ENCODE measurements at places on chromosomes 11 and 22.

DNA sequence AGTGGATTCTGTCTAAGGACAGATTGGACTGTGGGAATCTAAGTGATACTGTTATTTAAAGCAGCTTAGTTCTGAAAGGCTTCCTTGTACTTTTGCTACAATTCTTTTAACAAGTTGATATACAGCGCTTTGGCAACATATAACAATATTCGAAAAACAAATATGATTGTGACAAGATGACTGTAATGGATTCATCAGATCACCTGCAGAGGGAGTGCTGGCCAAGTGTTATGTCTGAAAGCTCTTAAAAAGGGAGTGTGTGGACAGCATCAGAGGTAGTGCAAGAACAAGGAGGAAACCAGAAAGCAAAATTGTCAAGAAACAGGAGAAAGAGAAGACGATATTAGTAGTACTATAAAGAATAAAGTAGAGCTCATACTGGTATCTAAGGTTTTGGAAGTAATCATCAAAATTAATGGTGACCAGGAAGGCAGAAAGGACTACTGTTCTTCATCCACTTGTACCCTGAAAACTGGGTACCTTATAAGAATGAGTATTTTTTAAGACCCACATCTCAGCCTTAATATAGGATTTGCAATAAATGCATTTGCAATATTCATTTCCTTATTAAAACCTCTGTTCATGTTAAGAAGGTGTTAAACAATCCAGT, 1112.0 kb upstream of the CCDC90B start:
- DNase-seq, result no peak

- no peak for DNase-seq
Measured at GRCh38 chr11:9004183-9004926, 554 bp upstream of the NRIP3 start.

DNA sequence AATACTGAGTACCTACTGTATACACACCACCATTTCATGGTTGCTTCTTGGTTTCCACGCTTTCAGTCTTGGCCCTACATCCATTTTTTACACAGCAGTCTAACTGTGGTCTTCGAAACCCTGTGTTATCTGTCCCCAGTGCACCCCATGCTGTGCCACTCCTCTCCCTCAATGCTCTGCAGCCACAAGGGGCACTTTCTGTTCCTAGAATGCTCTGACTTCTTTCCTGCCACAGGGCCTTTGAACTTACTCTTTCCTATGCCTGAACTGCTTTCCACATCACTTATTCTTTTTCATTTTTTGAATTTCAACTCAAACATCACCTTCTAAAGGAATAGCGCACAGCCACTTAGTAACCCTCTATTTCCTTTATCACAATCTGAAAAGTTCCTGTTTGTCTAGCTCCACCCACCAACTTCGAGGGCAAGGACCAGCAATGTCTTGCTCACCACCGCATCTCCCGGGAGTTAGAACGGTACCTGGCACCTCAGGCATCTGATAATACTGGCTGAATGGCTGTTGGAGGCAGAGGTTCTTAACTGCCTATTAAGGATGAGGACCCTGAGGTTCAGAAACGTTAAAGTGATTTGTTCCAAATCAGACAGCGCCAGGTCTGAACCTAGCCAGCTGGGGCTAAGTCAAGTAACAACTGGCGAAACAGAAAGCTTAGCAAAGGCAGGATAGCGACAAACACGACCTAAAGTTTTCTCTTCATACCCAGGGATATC, 568 bp downstream of the ALG8 start:
- DNase-seq, result no peak

GRCh38 chr22:38754751-38755154, 1.0 kb downstream of the SUN2 start:
- DNase-seq, result no peak

- no peak for DNase-seq
Measured at GRCh38 chr22:47195156-47195483, 432.7 kb downstream of the TBC1D22A start.

GRCh38 chr11:107301878-107302277, 155.7 kb downstream of the CWF19L2 start:
- no peak for DNase-seq

DNA sequence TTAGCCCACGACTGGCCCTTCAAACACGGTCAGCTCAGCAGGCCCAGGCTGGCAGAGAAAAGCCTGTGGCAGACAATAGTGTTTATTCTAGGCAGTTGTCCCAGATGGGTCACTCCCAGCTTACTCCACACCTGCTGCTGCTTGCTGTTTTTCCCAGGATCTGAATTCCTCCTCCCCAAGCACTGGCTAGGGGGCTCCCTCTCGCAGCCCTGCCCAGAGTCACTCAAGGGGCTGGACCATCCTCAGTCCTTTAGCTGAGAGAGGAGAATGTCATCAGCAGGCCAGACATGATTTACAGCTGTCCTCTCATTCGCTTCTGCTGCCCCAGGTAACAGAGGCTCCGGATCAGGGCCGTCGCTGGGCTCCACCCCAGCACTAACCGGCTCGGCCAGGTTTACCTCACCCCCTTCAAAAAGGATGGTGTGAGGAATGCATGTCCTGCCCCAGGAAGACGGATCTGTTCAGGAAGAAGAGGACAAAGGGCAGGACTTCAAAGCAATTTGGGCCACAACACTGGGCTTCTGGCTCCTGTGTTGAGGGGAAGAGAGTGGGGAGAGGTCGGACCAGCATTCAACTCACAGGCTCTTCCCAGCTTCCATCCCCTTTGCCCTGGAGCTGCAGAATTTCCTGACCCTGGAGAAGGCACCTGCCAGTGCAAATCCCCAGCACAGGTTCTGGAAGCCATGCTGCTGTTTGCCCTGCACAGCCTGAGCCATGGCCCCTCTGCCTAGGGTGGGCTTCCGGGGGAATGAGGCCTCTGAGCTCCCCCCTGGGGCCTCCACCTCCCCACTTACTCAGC, 59.7 kb upstream of the BARX2 start:
- no peak for DNase-seq

- DNase-seq, result no peak
Measured at GRCh38 chr11:12321217-12321937, 56.0 kb upstream of the PARVA start.

DNA sequence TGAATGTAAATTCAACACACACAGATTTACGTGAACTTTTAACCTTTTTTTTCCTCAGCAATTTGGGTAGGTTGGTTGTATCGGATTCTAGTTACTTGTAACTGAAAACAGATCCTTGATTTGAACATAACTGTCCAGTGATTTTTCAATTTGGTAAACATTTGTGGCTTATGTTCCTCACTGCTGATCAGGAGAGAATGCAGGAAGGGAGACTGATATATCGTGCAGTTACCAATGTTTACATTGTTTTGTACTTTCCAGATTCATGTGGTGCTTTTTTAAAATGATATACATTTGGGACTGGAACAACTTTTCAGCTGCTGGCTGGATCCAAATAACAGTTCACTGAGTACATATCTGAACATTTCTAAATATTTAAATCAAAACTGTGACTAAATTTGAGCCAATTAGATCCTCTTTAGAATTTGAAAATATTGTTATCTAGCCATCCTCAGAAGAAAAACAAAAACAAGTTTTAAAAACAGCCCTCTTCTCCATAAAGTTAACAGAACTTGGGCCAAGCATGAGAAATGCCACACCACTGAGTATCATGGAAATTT, 84.3 kb upstream of the MTMR2 start:
- no peak for DNase-seq

DNA sequence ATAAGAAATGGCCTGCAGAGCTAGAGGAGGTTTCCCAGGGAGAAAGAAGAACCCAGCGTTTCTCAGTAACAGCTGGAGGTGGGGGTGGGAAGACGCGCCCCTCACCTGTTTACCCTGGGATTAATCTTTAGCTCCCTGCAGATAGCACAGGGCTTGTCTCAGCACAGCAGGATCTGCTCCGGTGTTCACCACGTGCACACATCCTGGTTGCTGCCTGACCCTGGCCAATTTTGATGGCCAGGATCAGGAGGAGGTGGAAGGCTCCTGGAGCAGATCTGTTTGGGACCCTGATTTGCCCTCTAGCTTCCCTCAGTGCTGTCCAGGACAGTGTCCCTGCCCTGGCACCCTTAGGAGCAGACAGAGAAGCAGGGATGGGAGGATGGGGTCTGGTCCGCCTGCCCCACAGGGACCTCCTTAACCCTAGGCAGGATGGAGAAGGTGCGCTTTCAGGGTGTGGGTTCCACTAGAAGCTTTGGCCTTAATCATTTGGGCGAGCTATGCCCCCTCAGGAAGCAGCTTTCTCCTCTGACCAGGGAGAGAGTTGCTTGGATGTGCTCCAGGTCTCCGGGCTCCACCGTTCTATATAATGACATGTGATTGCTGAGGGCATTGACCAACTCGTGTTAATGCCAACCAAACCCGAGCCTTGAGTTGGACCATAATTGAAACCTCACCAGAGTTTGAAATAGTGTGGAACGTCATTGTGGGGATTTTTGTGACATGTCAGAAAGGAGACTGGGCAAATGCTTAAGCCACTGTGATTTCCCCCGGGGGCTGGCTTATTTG, 19.3 kb downstream of the UPB1 start:
- DNase-seq, result no peak

GRCh38 chr11:46511342-46511741, 82.5 kb downstream of the AMBRA1 start:
- no peak for DNase-seq

DNA sequence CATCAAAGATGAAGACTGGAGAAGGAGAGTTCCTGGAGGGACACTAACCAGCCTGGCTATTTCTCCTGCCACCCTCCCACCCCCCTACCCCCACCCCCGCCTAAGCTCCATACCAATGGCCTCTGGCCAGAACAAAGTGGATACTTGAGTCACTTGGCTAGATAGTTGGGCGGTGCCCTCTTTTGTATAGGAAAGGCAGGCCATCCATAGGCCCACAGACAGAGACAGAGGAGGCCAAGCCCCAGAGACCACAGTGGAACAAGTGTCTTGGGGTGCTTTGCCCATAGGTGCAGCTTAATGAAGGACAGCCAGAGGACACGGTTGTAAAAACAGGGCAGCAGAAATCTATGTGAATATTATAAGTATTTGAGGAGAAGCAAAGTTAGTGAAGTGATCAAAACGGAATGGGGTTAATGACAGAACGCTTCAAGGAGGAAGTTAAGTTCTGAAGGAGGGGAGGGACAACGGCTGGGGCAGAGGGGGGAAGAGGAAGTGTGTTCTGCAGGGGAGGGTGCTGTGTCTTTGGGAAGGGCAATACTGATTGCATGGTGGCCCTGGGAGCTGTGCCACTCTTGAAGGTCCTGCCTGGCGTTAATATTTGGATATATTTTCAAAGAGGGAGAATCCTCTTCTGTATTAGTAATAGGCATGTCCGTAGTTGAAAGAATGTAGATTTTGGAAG, 32.7 kb downstream of the FLI1 start:
- DNase-seq, result no peak

- DNase-seq, result no peak
Measured at GRCh38 chr11:122331079-122331478, 215.1 kb upstream of the BLID start.

- no peak for DNase-seq
Measured at GRCh38 chr11:65918211-65919140, at the start of gene C11orf68. Gene C11orf68, minus strand, starts transcription at chr11:65919062. Its CDS starts 31 bp downstream, at chr11:65919031.

DNA sequence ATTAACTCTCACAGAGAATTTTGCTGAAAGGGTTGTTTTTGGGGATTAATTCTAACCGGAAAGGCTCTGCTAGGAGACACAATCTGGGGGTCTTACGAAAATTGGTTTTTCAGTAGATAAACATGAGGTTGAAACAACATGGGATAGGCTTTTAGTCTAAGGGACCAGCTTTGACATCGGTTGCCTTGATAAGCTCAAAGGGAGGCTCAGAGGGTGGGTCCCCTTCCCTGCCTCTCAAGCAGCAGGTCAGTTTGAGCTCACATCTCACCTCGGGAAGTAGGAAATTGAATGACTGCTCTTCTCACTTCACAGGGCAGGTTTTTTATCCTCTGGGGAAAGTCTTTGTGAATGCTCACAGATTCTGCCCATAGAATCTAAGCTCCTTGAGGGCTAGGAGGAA, 70.2 kb upstream of the KIRREL3 start:
- DNase-seq, result no peak

- DNase-seq, result no peak
Measured at GRCh38 chr11:117970400-117971024, 15.7 kb upstream of the IL10RA start.

DNA sequence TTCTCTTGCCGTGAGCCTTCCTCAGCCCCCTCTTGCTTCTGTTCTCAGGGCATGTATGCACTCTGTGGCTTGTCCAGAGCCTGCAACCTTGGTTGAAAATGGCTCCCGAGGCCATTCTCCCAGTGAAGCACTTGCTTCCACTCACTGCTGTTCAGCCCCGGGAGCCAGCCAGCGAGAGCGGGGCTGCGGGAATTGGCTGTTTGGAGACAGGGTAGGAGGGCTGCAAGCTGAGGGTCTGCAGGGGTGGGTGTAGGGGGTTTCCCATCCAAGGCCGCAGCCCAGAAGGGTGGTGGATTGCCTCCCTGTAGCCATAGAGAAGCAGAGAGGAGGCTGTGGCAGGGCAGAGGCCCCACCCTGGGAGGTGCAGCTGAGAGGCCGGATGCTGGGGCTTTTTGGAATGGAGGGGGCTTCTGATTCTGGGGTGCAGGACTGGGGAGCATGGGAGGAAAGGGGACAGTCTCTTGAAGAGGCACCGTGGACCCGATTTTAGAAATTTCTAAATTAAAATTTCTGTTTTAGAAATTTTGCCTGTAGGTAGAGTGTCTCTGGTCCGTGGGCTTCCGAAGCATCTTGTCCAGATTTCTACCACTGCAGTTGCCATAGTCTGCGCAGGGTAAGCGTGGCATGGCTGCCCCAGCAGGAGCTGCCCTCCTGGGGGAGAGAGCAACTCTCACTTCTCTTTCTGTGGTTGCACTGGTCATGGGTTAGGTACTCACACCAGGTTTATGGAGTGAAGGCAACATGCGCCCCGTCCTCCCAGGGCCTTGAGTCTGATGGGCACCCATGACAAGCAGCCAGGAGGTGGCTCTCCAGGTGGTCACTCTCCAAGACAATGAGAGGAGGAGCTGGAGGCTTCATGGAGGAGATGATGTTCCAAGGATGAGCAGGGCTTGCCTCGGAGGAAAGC, 100.2 kb downstream of the TBC1D22A start:
- no peak for DNase-seq

GRCh38 chr22:16807109-16807508, 18.1 kb downstream of the XKR3 start:
- DNase-seq, result no peak

GRCh38 chr11:96242191-96242847, 100.7 kb downstream of the MAML2 start:
- DNase-seq, result no peak

DNA sequence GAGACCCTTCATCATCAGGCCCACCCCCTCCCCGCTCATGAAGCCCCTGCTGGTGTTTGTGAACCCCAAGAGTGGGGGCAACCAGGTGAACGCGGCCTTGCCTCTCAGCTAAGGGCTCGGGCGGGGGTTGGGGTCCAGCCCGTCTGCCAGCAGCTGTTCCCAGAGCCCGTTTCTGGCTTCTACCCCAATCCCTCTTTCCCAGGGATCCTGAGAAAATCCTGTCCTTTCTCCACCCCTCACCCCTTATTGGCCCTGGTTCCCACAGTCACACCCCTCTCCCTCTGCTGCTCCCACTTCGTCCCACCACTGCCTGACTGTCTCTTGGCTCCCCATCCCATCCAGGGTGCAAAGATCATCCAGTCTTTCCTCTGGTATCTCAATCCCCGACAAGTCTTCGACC, 9.4 kb upstream of the MDK start:
- no peak for DNase-seq
